ENCODE measurements at places on chromosomes 13 and 19.

GRCh38 chr19:5563008-5563431, 4.7 kb downstream of the TINCR start:
- no peak for DNase-seq

DNA sequence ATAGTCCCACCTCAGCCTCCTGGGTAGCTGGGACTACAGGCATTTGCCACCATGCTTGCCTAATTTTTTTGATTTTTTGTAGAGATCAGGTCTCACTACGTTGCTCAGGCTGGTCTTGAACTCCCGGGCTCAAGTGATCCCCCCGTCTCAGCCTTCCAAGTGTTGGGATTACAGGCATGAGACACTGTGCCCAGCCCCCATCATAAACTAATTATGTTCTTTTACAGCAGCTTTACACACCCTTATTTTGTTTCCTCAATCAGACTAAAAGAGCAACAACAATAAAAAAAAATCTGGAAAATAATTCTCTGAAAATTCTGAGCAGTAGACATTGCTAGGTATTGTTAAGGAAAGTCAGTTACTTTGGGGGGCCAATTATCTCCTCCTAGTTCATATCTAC, 35.7 kb downstream of the STARD13 start:
- no peak for DNase-seq

- no peak for DNase-seq
These were observed 10.6 kb upstream of the OXGR1 start for GRCh38 chr13:97004886-97005285.

GRCh38 chr13:40141859-40142555, 486.5 kb downstream of the COG6 start:
- no peak for DNase-seq

- no peak for DNase-seq
These were observed 600 bp upstream of the HMGB1 start for GRCh38 chr13:30466358-30466714.

DNA sequence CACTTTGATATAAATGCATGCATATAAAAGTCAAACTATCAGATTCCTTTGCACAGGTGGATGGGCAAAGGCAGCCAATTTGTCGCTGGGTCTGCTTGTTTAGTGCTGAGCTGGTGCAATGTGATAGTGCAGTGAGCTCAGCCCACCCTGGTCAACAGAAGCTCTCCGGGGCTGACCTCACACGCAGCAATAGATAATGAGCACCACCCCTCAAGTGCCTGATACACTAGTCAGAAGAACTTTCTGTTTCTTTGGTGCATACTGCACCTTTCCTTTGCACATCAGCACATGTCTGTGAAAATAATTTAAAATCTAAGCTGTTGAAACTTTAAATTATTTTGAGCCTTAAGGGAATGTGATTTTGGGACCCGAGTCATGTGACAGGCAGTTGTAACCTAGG, 20.2 kb downstream of the ATP8A2 start:
- DNase-seq: no peak

DNA sequence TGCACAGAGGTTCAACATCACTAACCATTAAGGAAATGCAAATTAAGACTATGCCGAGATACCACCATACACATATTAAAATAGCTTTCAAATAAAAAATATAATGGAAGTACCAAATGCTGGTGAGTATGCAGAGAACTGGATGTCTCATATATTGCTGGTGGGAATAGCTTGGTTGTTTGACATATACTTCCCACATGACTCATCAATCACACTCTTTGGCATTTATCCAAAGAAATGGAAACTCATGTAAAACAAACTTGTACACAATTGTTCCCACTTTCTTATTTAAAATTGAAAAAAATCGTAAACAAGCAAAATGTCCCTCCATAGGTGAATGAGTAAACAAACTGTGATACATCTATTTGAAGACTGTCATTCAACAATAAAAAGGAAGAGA, 982.6 kb upstream of the ATXN8OS start:
- no peak for DNase-seq

- no peak for DNase-seq
These were observed 1.0 kb upstream of the CKM start for GRCh38 chr19:45323671-45324081.

DNA sequence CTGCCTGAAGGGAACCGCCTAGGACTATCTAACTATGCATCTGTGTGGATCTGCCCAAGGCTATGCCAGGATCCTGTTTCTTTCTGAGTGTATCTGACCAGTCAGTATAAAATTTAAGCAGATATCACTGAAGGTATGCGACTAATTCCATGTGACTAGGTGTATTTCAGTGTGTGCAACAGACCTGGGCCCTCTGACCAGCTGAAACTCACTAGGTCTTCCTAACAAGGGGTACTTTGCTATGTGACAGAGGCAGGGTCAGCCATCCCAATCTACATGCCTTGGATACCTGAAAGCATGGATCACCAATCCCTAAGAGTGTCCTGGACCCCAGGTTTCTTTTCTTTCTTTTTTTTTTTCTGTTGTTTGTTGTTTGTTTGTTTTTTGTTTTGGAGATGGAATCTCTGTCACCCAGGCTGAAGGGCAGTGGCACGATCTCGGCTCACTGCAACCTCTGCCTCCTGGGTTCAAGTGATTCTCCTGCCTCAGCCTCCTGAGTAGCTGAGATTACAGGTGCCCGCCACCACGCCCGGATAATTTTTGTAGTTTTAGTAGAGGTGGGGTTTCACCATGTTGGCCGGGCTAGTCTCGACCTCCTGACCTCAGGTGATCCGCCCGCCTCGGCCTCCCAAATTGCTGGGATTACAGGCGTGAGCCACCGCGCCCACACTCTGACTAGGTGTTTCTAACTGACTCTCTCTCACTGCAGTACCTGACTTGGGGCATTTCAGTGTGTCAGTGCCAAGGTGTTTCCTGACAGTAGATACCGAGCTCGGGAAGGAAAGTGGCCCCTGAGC, 43.5 kb downstream of the FCGBP start:
- DNase-seq: no peak

All from activated T-cell treated with anti-CD3 and anti-CD28 coated beads, Interleukin-2, amount 50 U/mL, for 1 hour (primary cell).